ENCODE measurements at places on chromosomes 16 and 17.

- DNase-seq = no peak
Measured at GRCh38 chr17:68718926-68719325, 117.8 kb upstream of the FAM20A start.

DNA sequence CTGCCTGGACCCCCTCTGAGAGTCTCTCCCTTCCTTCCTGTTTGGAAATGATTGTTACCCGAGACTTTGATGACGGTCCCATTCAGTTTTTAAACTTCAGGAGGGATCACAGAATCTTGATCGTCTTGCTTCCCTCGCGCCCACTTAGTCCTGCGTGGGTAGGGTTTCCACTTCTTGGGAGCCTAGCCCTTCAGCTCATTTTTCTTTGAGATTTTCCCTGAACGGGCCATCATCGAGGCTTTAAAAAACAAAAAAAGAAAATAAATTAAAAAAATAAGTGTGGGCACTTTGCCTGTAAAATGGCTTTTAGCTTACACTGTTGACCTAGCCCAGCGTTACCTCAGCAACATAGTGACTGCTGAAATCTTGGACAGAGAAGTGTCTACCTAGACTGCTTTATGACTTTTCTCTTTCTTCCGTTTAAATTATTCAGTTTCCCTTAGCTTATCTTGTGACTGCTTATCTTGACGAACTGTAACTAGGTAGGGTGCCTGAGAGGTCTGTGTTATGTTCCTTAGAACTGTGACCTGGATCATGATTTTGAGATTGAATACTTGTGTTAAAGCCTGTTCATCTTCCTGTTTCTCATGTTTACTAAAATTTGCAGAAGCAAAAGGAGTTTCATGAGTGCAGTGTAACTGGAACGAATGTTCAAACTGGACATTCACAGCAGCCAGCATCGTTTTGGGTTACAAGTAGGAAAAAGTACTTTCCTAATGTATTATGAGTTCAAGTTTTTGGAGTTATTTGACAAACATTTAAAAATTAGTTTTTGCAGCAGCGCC, 874 bp downstream of the WWP2 start:
- DNase-seq = no peak

GRCh38 chr17:76164331-76164730, 23.3 kb upstream of the FOXJ1 start:
- no peak for DNase-seq

- DNase-seq = no peak
Measured at GRCh38 chr16:18072161-18072560, 264.4 kb downstream of the NPIPA8 start.

GRCh38 chr16:84648595-84649510, 542 bp downstream of the KLHL36 start:
- peak; percentile 37 for DNase-seq

GRCh38 chr16:56675685-56676210, 6.1 kb downstream of the MT1H start:
- peak; percentile 36 for DNase-seq

- DNase-seq = no peak
Measured at GRCh38 chr16:71303938-71304337, 14.7 kb upstream of the CMTR2 start.

DNA sequence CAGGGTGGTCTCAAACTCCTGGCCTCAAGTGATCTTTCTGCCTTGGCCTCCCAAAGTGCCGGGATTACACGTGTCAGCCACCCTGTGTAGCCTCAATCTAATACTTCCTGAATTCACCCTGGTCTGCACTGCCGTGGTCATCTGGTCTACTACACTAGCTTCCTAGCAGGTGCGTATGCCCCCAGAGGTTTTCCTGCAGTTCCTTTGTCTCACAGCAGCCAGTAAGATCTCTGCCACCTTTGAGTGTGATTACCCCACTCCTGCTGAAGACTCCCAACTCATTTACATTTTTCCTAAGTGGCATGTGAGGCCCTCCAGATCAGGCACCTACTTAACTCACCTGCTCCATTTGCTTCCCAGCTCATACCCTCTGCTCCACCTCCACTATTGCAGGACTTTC, 5.1 kb upstream of the DDX19A start:
- DNase-seq = no peak

GRCh38 chr17:64147110-64148016, 17.4 kb upstream of the ERN1 start:
- no peak for DNase-seq

Data from effector CD8-positive, alpha-beta T cell (primary cell).